ENCODE measurements at places on chromosomes 6 and 20.

DNA sequence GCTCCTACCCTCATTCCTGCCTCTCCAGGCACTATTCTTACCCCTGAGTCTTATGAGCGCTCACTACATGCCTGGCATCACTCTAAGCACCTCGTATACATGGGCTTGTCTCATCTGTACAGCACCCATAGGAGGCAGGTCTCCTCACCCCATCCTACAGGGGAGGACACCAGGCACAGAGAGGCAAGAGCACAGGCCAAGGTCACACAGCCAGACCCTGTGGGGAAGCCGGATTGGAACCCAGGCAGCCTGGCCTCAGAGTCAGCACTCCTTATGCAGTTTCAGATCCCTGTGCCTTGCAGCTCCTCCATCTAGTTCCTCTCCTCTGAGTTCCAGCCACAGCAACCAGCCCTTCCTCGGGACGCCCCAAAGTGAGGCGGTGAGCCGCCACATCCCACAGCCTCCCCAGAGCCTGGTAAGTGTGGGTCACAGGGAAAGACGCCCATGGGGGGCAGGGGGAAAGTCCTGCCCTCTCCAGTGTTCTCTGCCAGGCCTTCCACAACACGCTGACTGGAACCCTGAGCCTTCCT is 103.3 kb downstream of the NFATC2 start:
- no peak for DNase-seq

DNA sequence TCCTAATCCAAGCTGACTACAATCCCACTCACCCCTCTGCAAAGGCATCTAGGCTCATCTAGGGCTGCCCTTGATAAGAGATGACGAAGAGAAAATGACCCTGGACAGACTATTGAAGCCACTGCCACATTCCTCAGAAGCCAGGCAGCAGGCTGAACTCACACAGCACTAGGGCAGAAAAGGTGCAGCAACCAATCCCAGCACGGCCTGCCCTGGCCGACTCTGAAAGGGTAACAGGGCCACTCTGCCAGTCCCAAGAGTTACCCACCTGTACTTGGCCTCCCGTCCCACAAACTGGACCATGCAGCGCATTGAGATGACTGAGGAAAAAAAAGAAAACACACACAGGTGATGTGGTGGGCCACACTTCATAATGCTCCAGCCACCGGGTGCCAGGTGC is 9.1 kb downstream of the MTCH1 start:
- DNase-seq = no peak

GRCh38 chr6:92706976-92707375 is 712.4 kb downstream of the EPHA7 start:
- DNase-seq = no peak

DNA sequence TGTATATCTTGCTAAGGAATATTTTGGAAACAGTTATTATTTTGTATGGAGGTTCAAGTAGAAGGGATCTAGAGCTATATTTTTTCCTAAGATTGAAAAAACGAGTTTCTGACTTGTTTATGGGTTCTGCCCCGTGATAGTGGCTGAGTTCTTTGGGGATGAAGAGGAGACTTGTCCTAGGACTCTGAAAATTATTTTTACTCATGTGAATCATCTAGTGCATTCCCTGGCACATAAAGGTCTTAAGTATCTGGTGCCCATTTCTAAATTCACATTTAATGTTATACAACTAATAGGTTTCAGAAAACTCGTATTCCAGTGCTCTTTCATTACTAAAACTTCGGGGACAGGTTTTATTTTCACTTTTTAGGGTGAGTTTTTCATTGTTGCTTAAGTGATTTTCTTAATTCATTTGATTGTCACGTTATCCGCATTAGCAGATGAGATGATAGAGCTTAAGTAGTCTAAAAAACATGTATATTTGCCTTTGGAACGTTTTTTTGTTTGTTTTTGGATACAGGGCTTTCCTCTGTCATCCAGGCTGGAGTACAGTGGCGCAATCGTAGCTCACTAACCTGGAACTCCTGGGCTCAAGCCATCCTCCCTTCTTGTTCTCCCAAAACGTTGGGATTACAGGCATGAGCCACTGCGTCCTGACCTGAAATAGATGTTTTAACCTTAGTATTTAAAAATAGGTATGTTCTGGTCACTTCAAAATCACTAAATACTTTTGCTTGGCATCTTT is 2.1 kb downstream of the NFYA start:
- DNase-seq = no peak

GRCh38 chr6:168517742-168518347 is 76.9 kb downstream of the SMOC2 start:
- DNase-seq = no peak

DNA sequence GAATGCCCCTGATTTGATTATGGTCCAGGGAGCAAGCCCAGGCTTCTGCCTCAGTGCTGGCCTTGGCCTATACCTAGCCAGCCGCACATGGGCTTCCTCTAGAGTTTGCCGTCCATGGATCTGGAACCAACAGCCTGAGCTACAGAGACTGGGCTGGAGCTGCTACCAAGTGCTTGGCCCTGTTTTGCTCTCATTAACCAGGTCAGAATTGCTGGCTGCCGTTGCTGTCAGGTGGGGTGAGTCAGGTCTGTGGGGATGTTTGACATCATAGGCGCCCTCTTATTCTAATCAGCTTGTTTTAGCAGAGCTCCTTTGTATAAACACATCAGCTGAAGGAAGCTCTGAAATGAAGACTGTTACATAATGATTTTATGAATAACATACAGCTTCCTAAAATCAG is 83.1 kb upstream of the PHACTR2 start:
- DNase-seq = no peak

DNA sequence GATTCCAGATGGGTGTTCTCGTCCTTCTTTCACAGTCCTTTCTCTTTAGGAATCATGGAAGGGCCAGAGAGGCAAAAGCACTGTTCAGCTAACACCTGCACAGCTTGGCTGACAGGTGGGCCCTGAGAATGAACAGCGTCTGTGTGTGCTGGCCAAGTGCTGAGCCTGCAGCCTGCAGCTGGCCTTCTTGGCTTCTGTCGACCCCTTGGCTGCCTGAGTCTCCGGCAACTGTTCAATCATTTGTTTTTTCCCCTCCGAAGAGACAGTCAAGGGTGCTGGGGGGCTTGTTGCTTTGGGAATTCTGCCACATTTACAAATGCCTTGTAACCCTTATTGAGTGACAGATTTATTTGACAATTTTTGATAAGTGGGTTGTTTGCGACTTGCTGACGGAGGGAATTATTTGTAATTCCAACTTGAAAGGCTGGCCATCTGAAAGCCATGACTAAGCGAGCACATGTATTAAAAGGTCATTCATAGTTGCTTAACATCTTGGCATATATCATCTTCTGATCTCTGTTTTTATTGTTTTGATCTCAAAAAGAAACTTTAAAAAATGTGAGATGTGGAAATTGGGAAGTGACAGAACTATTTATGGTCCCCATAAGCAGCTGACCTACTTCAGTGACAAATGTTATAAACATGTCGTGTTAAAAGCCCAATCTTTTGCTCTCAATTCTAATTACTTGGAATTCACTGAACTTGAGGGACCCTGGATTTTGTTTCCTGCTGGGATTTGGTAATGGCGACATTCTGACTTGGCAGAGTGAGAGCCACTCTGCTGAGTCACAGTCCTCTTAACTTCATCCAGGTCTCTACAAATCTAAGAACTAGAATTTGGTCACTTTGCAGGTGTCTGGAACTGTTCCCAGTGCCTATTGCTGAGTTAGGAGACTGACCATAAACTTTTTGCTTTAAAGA is 41.9 kb upstream of the FERMT1 start:
- DNase-seq = no peak

GRCh38 chr6:85685713-85686112 is 43.0 kb upstream of the SYNCRIP start:
- no peak for DNase-seq

DNA sequence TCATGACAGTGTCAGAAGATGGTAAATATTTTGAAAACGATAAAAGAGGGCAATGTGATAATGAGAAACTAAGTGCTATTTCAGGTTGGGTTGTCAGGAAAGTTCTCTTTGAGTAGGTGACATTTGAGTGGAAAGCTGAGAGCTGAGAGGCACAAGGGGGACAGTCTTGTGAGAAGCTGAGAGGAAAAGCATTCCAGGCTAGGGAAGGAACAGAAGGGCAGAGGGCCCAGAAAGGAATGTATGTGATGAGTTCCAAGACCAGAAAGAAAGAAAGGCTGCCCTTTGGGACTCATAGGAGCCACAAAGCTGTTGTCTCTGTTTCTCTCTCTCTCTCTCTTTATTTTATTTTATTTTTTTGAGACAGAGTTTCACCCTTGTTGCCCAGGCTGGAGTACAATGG is 7.6 kb upstream of the RNF182 start:
- DNase-seq = no peak

GRCh38 chr6:101404775-101405174 is 11.3 kb downstream of the GRIK2 start:
- DNase-seq = no peak

- no peak for DNase-seq
These were observed 25.9 kb downstream of the ECHDC1 start for GRCh38 chr6:127317388-127318128.

DNA sequence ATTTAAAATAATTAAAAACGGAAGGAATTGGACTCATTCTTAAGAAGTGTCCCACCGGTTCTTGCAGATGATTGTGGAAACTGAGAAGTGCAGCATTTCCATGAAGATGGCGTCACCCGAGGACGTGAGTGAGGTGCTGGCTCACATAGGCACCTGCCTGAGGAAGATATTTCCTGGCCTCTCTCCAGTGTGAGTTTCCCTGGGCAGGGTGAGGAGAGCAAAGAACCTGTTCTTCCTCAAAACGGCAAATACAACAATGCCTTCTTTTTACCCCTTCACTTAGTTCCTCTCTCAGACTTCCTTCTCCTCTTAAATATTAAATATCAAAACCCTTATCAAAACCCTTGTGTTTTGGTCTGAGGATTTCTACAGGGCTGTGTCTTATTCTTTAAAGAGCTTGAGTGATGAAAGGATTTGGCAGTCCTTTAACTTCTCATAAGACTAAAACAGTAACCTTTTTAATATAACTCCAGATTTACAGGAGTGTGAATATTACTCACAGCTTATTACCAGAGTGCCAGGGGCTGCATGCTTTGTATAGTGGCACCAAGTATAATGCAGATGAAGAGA is 156.3 kb downstream of the CARMIL1 start:
- DNase-seq = no peak

GRCh38 chr6:9485992-9486391 is 928.9 kb downstream of the TFAP2A start:
- DNase-seq = no peak

GRCh38 chr6:108127826-108128225 is 38.0 kb upstream of the NR2E1 start:
- DNase-seq = no peak

DNA sequence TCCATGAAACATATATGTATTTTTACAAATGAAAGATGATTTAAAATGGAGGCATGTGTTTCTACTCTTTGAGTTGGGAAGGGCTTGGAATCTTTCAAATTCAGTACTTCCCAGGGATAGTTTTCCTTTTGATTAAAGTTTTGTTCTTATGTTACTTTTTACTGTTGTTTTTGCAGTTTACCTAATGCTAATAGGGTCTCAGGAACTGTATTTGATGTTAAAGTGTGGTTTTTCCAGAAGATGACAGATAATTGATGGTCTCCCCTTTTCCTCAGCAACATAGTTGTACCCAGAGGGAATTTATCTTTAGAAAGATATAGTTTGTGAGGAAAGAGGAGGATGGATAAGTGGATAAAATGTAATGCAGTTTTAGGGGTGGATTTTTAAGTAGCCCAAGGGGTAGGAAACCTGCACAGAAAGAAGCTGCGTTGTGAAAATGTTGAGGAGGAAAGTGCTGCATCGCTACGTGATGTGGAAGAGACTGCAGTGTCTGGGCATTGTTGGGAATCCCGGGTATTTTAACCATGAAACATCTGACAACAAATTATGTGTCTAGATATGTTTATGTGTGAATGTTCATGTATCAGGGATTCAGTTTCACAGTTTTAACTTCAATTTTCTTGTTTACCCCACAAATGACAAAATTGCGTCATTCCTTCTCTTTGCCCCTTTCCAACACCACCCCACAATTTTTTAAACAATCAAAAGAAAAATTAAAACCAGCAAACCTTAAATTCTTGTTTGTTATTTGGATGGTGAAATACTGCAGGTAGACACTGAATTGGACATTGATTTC is 42.3 kb downstream of the GNAS start:
- DNase-seq = no peak

DNA sequence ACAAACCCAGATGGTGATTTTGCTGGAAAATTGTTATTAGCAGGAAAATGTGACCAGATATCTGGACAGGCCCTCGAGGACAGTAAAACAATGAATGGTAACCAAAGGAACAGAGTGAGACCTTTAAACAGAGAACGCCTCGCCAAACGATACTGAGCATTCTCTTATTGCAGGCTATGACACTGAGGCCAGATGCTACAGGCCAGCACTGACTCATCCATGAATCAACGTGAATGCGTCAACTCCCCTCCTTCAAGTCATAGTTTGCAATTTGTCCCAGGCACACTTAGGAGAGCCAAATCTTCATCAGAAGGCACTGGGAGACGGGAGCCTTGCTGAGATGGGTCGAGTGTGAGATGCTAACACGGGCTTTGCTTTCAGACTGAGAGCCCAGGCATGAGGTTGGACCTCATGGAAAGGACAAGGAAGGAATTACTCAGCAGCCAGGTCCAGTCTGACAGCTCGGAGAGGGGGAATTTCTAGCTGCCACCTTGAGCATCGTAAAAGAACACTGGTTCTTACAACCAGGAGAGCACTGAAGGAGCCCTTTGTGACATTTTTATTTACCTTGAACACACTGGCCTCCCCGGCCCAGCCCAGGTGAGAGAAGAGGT is 60.7 kb downstream of the BMP7 start:
- no peak for DNase-seq

DNA sequence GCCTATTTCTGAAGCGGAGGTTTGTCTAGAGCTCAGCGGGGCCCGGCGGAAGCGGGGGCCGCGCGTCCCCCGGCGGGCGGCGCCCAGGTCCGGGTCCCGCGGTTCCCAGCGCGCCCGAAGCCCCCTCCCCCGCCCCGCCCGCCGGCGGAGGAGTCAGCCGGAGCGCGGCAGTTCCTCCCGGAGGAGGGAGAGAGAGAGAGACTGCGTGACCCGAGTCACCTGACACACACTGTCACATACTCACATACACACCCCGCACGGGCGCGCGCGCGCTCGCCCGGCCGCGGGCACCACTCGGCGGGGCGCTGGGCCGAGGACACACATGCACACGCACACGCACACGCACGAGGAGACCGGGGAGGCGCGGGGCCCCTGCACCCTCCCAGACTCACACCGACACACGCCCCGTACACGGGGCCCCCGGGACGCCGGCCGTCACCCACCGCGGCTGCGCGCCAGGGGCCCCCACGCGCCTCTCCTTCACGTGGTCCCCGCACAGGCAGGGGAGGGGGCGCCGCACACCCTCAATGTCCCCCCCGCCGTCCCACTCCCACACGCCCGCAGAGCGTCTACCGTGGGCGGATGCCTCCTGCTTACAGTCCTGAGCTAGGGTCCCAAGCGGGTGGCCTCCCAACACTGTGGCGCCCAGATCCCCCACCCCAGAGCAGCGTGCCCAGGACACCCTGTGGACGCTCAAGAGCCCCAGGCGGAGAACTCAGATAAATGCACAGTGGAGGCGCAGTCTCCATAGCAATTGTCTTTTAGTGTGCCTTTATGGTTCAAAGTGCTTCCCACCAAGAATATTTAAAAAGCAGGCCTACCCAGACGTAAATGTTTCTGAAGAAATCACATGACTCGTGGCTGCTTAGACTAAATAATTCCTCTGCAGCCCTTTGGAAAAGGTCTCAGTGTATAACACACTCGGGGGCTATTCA is at the start of gene RRAGD:
TSS of gene RRAGD (minus strand) at position 203 of the 935 bp plus-strand sequence. CDS start 280 bp downstream, outside the sequence.
- no peak for DNase-seq
